ENCODE measurements at places on chromosomes 2 and 18.
A peak's percentile ranks its signal among the peaks of the same experiment; 100 is the strongest.

DNA sequence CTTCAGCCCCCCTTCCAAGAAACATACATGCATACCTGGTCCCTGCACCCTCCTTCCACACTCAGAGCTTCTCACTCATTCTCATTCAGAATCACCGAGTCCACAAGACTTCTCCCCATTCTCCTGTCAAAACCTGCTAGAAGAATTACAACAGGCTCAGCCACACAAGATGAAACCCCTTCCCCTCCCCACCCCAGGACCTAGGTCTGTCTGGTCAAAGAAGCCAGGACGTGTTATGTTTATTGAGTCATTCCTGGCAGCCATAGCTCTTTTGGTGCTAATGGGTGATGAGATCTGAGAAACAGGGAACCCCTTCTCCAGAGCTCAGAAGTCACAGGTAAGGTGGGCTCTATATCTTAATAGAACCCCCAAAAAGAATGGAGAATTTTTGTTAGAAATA, 1.4 kb upstream of the ADD2 start:
- no peak for DNase-seq
- no peak overlapping the region for H3K4me3 ChIP-seq
- no peaks in the 10 kb centered on the region for H3K36me3 ChIP-seq

- no peaks in the 10 kb centered on the region for H3K27me3 ChIP-seq
- peak within 1 kb of the TSS; percentile 73 for H3K4me3 ChIP-seq
- H3K27ac ChIP-seq, result peak within 1 kb of the TSS; percentile 65
- H3K4me1 ChIP-seq, result peaks cover 26% of the 10 kb centered on the region
Measured at GRCh38 chr2:24360050-24360962, at the start of gene ITSN2. Gene ITSN2 (minus strand): TSS chr2:24360536. CDS start chr2:24328082, 32,454 bp downstream.

DNA sequence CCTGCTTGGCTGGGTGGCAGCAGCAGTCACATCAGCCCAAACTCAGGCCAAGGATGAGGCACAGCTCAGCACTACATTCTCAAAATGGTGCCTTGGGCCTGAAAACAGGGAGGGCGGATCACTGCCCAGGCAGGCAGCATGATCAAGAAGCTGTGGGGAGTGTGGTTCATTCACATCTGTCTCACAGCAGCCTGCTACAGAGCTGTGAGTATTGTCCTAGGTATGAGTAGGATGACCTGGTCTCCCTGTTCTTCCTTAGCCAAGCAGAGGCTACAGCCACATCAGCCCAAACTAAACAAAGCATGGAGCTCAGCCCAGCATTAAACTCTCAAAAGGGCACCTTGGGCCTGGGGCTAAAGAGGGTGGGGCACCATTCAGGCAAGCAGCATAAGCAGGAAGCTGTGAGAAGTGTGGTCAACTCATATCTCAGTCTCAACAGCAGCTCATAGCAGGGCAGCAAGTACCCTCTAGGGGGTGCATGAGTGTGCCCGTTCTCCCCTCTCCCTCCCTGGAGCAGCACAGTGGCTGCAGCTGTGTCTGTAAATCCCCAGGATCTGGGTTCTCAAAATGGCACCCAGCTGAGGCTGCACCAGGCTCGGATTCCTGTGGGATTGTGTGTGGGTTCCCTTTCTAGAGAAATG, 139.6 kb downstream of the TRABD2A start:
- H3K27ac ChIP-seq, result no peak overlapping the region
- peaks cover 2% of the 10 kb centered on the region for H3K27me3 ChIP-seq
- DNase-seq, result peak; percentile 33
- H3K36me3 ChIP-seq, result no peaks in the 10 kb centered on the region
- H3K4me1 ChIP-seq, result no peaks in the 10 kb centered on the region
- no peak overlapping the region for H3K4me3 ChIP-seq

DNA sequence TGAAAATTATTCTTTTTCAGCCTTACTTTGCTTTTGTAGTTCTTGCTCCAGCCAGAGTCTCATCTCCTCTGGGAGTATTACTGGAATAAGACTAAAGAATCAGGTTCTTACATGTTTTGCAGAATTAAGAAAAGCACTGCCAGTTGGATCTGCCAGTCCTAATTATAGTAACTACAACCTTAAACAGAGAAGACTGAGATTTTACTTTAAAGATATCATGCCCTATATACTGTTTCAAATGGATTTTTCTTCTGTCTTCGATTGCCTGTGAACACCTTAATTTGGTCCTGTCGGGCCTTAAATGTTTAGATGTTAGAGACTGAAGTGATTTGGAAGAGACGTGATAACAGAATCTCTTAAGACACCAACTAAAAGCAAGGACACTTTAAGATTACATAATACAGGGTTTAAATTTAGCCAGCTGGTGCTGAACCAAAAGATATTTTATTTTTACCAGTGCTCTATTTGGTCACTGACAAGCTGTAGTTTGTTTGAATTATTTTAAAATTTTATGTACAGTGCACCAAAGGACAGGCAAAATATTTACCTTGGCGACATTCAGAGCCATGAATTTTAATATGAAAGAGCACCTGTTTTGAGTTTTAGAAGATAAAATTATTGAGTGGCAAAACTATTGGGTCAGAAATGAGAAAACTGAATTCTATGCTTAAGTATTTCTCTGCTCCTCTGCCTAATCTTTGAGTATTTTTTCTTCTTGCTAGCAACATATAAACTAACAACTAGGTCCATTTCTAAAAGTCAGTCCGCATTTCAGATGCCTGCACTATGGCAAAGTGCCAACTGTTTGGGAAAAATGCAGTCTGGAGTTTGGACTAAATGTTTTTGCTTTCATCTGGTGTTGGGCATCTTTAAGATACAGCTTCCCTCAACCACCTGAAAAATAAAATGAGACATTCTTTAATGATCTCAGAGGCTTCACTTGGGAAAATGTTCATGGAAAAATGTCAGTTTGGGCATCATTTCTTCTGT, 300.0 kb downstream of the XIRP2 start:
- H3K27me3 ChIP-seq, result no peaks in the 10 kb centered on the region
- no peak overlapping the region for H3K4me3 ChIP-seq
- H3K36me3 ChIP-seq, result no peaks in the 10 kb centered on the region
- H3K4me1 ChIP-seq, result no peaks in the 10 kb centered on the region

GRCh38 chr2:9256570-9257043, 50.0 kb downstream of the ASAP2 start:
- H3K27ac ChIP-seq, result no peak overlapping the region
- H3K36me3 ChIP-seq, result no peaks in the 10 kb centered on the region
- H3K27me3 ChIP-seq, result no peaks in the 10 kb centered on the region
- no peak for DNase-seq

GRCh38 chr2:192416060-192416459, 221.3 kb upstream of the TMEFF2 start:
- H3K27ac ChIP-seq, result no peak overlapping the region
- no peaks in the 10 kb centered on the region for H3K4me1 ChIP-seq
- H3K27me3 ChIP-seq, result no peaks in the 10 kb centered on the region
- no peaks in the 10 kb centered on the region for H3K36me3 ChIP-seq
- H3K4me3 ChIP-seq, result no peak overlapping the region

- H3K4me1 ChIP-seq, result peaks cover 6% of the 10 kb centered on the region
- no peak overlapping the region for H3K27ac ChIP-seq
- no peak for DNase-seq
- H3K27me3 ChIP-seq, result no peaks in the 10 kb centered on the region
Measured at GRCh38 chr2:46162329-46163097, 134.7 kb upstream of the EPAS1 start.

GRCh38 chr18:35507623-35508022, 9.9 kb upstream of the INO80C start:
- no peak overlapping the region for H3K27ac ChIP-seq
- H3K4me3 ChIP-seq, result no peak overlapping the region
- no peaks in the 10 kb centered on the region for H3K4me1 ChIP-seq
- peaks cover 12% of the 10 kb centered on the region for H3K27me3 ChIP-seq

- H3K36me3 ChIP-seq, result no peaks in the 10 kb centered on the region
- peaks cover 44% of the 10 kb centered on the region for H3K27me3 ChIP-seq
- H3K27ac ChIP-seq, result no peak overlapping the region
- no peak for DNase-seq
- H3K4me3 ChIP-seq, result no peak overlapping the region
- peaks cover 14% of the 10 kb centered on the region for H3K4me1 ChIP-seq
Measured at GRCh38 chr2:73176205-73176880, 26.0 kb upstream of the NOTO start.

DNA sequence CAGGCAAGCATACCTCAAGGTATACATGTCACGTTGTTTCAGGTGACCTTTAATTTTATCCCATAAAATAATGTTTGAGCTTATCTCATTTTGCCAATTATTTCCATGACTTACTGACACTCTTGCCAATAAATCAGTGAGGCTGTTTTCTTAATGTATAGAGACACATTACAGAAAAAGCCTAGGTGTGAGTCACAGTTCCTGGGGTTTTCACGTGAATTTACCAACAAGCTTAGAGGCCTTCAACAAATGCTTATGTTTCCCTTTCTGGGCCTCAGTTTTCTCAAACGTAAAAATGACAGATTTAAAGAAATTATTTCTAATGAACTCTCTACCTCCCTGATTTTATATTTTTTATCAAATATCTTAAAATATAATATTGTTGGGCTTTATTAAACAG, 517.5 kb upstream of the SPHKAP start:
- no peaks in the 10 kb centered on the region for H3K4me1 ChIP-seq
- H3K27ac ChIP-seq, result no peak overlapping the region
- H3K27me3 ChIP-seq, result no peaks in the 10 kb centered on the region

- no peak overlapping the region for H3K27ac ChIP-seq
- H3K36me3 ChIP-seq, result no peaks in the 10 kb centered on the region
- no peak overlapping the region for H3K4me3 ChIP-seq
- no peaks in the 10 kb centered on the region for H3K27me3 ChIP-seq
- no peak for DNase-seq
Measured at GRCh38 chr2:98892871-98893270, 43.2 kb downstream of the CRACDL start.

DNA sequence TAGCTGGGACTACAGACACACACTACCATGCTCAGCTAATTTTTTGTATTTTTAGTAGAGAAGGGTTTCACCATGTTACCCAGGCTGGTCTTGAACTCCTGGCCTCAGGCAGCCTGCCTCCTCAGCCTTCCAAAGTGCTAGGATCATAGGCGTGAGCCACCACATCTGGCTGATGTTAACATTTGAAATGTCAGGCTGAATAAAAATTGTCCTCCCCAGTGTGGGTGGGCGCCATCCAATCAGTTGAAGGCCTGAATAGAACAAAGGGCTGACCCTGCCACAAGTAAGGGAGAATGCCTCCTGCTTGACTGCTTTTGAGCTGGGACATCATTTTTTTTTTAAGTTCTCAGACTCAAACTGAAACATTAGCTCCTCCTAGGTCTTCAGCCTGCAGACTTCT, 21.0 kb upstream of the RHOB start:
- H3K36me3 ChIP-seq, result no peaks in the 10 kb centered on the region
- peaks cover 28% of the 10 kb centered on the region for H3K27me3 ChIP-seq
- no peak for DNase-seq
- H3K27ac ChIP-seq, result no peak overlapping the region

GRCh38 chr2:2320486-2321199, 10.4 kb downstream of the MYT1L start:
- no peak overlapping the region for H3K4me3 ChIP-seq
- H3K27ac ChIP-seq, result no peak overlapping the region
- H3K36me3 ChIP-seq, result no peaks in the 10 kb centered on the region
- H3K27me3 ChIP-seq, result no peaks in the 10 kb centered on the region
- no peak for DNase-seq
- no peaks in the 10 kb centered on the region for H3K4me1 ChIP-seq

GRCh38 chr18:79123948-79124347, 54.8 kb downstream of the ATP9B start:
- H3K4me3 ChIP-seq, result no peak overlapping the region
- H3K36me3 ChIP-seq, result peaks cover 26% of the 10 kb centered on the region
- no peaks in the 10 kb centered on the region for H3K4me1 ChIP-seq
- no peaks in the 10 kb centered on the region for H3K27me3 ChIP-seq

DNA sequence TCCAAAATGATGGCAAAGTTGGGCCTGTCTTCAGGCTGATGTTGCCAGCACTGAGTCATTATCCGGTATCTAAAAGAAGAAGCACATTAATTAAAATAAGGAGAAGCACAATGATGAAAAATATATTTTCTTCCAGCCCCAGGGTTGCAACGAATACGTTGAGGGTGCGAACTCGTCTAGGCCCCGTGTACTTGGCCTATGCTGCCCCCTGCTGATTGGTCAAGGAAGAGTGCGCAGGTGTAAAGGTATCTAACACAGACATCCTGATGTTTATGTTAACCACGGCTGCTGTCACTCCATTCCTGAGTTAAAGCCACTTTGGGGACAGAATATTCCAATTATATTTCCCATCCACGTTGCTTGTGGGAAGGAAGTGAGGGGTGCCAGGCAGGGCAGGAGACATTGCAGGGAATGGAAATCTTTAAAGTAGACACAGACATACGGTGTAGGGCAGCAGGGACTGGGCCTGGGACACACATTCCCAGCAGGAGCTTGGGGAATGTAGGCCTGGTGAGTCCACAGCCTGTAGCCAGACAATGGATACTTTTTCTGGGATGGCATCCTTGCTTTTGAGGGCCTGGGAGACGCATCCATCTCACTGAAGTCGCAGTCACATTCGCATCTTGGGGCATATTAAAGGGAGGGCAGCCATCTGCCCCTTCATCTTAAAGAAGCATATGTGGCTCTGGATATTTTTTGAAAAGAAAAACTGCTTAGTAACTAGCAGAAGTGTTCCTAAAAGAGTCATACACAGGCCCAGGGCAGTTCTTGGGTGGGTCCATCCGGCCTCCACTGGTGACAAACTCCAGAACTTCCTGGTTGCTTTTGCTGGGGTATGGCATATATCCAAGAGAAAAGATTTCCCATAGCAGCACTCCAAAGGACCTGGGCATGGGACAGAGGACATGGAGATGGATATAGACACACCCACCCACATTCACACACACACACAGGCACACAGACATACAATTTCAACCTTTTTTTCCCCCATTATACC, 81.9 kb downstream of the CLIP4 start:
- DNase-seq, result peak; percentile 72
- no peaks in the 10 kb centered on the region for H3K36me3 ChIP-seq
- no peaks in the 10 kb centered on the region for H3K4me1 ChIP-seq
- H3K27ac ChIP-seq, result no peak overlapping the region
- H3K27me3 ChIP-seq, result peaks cover 3% of the 10 kb centered on the region
- H3K4me3 ChIP-seq, result no peak overlapping the region

DNA sequence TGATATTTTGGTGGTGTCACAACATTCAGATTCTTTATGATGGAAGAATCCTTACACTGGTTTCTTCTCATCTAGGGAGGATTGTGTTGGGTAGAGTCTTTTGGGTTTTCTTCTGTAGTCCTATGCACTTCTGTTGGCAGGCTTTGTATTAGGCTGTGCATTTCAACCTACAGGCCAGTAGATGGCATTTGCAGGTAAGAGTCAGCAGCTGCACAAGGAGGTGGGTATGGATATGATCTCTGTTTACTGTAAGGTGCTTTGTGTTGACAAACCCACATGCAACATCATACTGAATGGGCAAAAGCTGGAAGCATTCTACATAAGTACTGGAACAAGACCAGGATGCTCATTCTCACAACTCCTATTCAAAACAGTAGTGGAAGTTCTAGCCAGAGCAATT, 656.8 kb downstream of the METTL4 start:
- H3K4me1 ChIP-seq, result no peaks in the 10 kb centered on the region
- no peaks in the 10 kb centered on the region for H3K27me3 ChIP-seq
- H3K4me3 ChIP-seq, result no peak overlapping the region
- no peak overlapping the region for H3K27ac ChIP-seq
